Naive thymus-derived CD4-positive, alpha-beta T cell (primary cell): ENCODE measurements at places on chromosomes 13 and 19. TPM values are rescaled to one million over a fixed set of nuclear protein-coding genes. Genes with fewer than 3 reads are reported as not detected.

- no peak for DNase-seq
Measured at GRCh38 chr19:46422344-46422743, 6.4 kb downstream of the PNMA8C start.

DNA sequence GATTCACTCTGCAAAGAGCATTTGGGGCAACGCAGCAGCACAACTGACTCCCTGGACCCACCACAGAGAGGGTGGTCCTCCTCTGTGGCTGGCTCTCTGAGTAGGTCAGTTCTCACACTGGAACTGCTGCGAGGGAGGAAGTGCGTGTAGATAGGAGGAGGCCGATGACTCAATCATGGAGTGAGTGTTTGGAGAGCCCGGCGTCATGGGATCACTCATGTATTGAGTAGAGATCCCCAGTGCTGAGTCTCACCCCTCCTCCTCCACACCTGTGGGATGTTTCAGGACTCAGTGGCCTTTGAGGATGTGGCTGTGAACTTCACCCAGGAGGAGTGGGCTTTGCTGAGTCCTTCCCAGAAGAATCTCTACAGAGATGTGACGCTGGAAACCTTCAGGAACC lies 8.9 kb downstream of the ZNF101 start:
- no peak for DNase-seq

DNA sequence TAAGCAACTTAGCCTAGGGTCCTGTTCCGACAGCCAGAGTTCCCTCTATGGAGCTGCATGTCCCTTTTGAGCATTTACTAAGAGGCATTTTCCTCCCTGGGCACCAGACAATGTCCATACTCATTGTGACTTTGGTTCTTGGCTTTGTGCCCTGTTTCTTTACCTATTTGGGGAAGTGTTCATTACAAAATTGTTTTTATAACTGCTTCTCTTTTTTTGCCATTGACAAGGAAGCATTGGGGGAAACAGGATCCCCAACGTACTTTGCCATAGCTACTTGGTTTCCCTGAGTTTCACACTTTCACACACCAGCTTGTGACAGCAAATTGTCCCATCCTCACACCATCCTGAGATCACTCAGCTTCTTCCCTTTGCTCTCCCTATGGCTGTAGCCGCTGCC lies 81.1 kb upstream of the SIAH3 start:
- no peak for DNase-seq

GRCh38 chr19:719636-720344 lies 11.1 kb downstream of the PALM start:
- no peak for DNase-seq

DNA sequence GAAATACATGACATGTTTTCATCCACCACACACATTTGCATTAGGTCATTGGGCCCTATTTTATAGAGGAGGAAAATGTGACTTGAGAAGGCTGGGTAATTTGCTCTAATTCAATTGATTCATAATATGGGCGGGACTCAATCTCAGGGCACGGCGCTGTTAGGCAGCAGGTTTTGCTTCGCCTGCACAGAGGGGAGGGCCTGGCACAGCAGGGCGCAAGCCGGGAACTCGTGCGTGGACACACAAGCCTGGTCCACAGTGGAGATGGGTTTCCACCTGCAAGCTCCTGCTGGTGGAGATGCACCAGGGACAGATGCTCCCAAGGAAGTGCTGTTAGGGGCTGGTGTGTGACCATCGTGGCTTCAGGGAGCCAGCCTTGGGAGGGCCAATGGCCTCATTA lies 58.4 kb upstream of the MTIF3 start:
- DNase-seq = no peak

- DNase-seq = no peak
Measured at GRCh38 chr13:68551701-68552522, 1321.8 kb upstream of the PCDH9 start.

DNA sequence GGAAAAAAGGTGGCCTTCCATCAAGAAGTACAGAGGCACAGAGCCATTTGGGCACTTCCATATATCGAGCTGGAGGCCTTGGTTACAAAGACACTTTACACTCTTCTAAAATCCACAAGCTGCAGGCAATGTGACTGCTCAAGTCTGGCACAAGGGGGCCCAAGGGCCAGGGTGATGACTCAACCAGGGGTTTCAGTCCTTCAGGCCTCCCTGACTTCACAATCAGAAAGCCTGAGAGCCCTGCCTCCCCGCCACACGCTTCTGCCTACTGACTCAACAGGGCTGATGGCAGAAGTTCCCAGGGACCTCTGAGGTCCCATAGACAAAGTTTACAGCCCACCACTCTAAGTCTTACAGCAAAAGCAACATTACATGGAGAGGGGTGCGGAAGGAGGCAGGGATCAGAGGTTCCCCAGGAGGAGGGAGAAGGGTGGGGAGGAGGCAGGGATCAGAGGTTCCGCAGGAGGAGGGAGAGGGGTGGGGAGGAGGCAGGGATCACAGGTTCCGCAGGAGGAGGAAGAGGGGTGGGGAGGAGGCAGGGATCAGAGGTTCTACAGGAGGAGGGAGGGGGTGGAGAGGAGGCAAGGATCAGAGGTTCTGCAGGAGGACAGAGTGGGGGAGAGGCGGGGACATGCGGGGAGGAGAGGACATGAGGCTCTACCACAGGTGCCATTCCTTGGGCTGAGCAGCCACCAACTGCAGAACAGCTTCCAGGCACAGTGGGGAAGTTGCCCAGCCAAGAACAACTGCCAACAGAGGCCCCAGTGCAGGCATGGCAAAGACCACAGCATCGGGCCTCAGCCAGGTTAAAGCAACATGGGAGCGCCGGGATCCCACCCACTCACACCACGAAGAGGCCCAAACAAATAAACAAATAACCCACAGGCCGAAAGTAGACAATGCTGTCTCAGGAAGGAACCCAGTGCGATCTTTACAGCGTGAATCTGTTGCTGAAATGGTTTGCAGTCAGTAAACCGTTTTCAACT lies 52.0 kb downstream of the SLC7A1 start:
- no peak for DNase-seq

DNA sequence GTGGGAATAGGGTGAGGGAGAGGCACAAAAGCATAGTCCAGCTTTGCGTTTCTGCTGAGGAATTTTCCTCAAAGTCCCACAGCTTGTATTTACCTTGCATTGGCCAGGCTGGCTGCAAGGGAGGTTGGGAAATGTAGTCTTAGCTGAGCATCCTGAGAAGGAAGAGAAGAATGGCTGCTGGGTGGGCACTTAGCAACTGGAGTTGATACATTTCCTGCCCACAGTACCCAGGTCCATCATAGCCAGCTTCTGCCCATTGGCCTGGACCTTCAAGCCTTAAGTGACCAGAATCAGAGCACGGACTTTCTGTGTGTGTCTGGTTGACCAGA lies 112.4 kb downstream of the SIPA1L3 start:
- DNase-seq = no peak

GRCh38 chr19:4337906-4338440 lies 654 bp downstream of the STAP2 start:
- no peak for DNase-seq

DNA sequence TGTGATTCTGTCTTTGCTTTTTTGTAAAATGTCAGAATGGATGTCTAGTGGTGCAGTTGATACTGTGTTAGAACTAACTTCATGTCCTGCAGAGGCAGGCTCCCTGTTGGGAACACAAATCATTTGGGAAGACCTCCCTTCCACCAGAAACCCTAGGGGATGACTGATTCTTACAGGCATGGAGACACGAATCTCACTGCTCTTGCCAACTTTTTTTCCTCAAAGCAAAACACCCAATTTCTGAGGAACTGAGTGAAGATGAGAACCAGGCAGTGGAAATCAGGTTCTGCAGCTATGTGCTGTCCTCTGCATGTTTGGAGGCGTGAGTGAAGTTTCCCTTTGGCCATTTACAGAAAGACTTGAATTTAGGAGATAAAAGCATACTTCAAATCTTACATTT lies 87.5 kb upstream of the CSNK1A1L start:
- DNase-seq = no peak

GRCh38 chr13:48151363-48152161 lies 56.7 kb upstream of the MED4 start:
- no peak for DNase-seq

GRCh38 chr13:43981091-43981490 lies 101.4 kb downstream of the LACC1 start:
- DNase-seq = no peak

- no peak for DNase-seq
Measured at GRCh38 chr13:26539738-26540292, 17.7 kb upstream of the WASF3 start.

DNA sequence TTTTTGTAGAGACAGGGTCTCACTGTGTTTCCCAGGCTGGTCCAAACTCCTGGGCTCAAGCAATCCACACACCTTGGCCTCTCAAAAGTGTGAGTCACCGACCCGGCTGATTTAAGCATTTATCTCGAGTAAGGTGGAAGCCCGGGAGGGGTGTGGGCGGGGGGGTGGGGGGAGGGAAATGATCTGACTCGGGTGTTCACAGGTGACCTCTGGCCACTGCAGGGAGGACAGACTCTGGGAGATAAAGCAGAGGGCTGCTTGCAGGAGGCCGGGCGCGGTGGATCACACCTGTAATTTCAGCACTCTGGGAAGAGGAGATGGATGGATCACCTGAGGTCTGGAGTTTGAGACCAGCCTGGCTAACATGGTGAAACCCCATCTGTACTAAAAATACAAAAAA lies 7.9 kb downstream of the DENND1C start:
- no peak for DNase-seq

DNA sequence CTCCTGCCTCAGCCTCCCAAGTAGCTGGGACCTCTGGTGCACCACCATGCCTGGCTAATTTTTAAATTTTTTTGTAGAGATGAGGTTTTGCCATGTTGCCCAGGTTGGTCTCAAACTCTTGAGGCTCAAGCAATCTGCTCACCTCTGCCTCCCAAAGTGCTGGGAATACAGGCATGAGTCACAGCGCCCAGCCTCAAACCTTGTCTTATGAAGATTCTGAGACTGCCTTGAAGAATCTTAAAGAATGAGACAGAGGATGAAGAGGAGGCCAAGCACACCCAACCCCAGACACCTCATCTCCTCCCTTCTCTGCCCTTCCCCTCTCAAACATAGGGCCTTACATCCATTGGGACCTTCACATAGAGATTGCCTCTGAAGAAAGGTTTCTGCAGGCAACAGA lies 179.7 kb downstream of the ABCC4 start:
- DNase-seq = no peak

DNA sequence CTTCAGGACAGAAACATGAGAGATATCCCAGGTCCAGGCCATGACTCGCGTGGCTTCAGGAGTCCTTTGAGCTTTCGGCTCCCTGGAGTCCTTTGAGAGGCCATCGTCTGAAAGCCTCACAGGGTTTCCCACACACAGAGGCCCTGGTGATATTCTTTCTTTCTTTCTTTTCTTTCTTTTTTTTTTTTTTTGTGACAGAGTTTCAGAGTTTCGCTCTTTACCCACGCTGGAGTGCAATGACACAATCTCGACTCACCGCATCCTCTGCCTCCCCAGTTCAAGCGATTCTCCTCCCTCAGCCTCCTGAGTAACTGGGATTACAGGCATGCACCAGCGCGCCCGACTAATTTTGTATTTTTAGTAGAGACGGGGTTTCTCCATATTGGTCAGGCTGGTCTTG lies 5.5 kb downstream of the SIN3B start:
- no peak for DNase-seq

- DNase-seq = no peak
Measured at GRCh38 chr13:44951184-44951583, 38.1 kb downstream of the NUFIP1 start.

GRCh38 chr19:50983625-50984292 lies at the start of gene KLK7:
TSS of gene KLK7 (minus strand) at chr19:50983917. CDS start at chr19:50982399, 1,518 bp downstream.
- DNase-seq = no peak

DNA sequence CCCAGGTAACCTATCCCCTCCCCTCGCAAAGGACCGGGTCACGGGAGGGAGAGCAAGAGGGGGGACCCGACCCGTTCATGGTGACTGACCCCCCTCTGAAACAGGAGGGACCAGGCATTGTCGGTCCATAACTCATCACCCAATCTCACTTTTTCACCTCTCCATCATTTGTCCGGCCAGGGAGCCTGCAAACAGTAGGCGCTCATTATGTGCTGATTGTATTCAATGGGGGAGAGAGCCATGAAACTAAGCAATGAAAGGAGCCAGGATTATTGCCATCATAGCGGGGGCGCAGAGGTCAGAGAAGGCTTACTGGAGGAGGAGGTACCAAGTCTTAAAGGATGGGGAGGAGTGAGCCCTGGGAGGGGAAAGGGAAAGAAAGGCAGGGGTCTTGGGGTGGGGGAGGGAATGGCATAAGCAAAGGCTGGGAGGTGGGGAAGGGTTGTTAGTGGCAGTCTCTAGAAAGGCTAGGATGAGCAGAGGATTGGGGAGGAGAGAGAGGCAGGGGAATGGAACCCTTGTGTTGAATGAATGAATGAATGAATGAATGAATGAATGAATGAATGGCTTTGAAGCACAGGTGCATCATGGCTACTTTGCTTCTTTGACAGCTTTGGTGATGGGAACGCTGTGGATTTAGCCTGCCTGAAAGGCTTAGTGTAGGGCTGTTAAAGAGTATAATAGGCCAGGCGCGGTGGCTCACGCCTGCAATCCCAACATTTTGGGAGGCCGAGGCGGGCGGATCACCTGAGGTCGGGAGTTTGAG lies 1.4 kb downstream of the SHFL start:
- no peak for DNase-seq

The GNG8 gene
- not detected for polyA plus RNA-seq

The PSG7 gene
- polyA plus RNA-seq = not detected

The RDH8 gene
- not detected for polyA plus RNA-seq

The CFAP97D2 gene
- polyA plus RNA-seq = 0.33 TPM

The IFNL3 gene
- polyA plus RNA-seq = not detected
